ENCODE measurements at places on chromosomes 2 and 18. TPM values are rescaled to one million over a fixed set of nuclear protein-coding genes. Genes with fewer than 3 reads are reported as not detected.

The UPP2 gene
- total RNA-seq, result not detected

GRCh38 chr18:79458131-79458838, 62.6 kb downstream of the NFATC1 start:
- peak; percentile 62 for DNase-seq

DNA sequence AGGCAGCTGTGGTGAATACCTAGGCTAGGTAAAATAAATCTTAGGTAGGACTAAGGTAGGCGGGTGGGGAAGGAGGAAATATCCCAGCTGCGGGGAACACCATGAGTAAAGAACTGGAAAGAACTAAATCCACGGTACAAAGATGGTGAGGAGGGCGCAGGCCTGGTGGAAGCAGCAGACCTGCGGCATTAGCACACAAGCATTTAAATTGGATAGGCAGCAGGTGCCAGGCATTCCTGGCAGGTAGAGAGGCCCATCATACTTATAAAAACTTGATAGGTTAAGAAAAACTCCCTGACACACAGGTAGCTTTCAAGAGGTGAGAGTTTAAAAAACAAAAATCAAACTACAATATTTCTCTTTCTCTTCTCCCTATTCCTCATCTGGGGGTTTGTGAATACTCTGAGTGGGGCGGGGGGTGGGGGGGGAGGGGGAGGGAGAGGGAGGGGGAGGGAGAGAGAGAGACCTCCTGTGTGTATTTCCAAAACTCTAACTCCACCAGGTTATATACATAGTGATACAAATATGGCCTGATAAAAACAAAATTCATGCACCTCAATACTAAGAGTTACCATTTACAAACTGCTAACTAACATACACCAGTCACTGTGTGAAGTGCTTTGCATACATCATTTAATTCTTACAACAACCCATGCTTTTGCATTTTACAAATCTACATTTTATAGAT, 13.5 kb downstream of the AAK1 start:
- DNase-seq, result no peak

DNA sequence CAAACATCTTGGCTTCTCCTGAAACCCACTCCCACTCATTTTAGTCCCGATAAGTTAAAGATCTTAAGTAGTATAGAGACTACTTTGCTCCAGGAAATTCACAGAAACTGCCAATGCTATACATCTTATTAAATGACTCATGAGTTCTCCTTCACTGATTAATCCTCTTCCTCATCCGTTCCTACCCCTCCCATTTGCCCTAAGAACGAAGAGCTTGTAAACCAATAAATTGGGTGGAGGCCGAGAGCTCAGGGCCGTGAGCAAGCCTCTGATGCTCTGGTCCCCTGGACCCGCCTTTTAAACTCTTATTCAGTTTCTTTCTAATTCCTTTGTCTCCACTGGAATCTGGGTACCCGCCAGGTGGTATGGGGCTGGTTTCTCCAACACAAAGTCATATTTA, 68.6 kb downstream of the METTL8 start:
- no peak for DNase-seq

DNA sequence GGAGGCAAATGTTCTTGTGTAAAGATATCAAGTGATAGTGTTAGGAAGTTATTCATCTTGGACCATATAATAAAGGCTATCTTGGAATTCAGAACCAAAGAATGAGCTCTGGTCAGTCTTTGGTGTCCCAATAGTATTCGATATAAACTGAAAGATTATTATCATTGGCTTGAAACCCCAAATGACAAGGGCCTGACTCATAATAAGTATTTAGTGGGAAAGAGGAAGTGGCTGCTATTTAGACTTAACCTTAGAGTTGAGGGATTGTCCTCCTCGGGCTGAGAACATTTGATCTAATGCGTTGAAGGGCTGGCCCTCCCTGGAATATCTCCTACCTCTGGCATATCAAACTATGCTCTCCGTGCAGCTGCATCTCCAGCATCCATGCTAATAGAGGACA, 67.5 kb downstream of the CDH20 start:
- DNase-seq, result peak; percentile 66

DNA sequence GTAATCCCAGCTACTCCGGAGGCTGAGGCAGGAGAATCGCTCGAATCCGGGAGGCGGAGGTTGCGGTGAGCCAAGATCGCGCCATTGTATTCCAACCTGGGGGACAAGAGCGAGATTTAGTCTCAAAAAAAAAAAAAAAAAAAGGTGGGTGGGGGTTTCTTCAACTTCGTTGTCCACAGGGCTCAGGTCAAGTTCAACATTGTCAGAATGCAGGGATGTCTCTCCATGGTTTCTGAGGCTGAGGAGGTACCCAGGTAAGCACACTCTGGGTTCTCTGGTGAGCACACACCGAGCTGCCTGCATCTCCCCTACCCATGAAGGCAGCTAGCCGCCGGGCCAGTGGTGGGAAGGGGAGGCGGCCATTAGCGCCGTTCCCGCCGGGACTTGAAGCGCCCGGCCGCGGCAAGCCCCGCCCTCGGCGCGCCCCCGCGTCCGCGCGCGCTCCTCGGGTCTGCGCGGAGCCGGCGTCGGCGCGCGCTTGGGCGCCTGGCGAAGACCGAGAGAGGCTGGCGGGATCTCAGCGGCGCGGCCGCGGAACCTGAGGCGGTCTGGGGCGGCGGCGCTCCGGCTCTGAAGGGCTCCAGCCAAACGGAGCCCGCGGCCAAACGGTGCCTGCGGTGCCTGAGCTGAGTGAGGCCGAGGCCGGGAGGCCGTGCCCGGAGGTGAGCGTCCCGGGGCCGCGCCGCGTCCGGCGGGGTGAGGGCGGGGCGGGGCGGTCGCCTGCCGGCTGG, at the start of gene UBXN2A:
Gene UBXN2A (plus strand): TSS at position 477 of the 731 bp plus-strand sequence. CDS start 17,852 bp downstream, outside the sequence.
- DNase-seq, result peak; percentile 75

GRCh38 chr18:44036501-44036900, 644.2 kb upstream of the SETBP1 start:
- no peak for DNase-seq

The PRADC1 gene
- total RNA-seq, result 78.2 TPM

GRCh38 chr2:227545990-227546389, 52.7 kb upstream of the SCYGR2 start:
- no peak for DNase-seq

DNA sequence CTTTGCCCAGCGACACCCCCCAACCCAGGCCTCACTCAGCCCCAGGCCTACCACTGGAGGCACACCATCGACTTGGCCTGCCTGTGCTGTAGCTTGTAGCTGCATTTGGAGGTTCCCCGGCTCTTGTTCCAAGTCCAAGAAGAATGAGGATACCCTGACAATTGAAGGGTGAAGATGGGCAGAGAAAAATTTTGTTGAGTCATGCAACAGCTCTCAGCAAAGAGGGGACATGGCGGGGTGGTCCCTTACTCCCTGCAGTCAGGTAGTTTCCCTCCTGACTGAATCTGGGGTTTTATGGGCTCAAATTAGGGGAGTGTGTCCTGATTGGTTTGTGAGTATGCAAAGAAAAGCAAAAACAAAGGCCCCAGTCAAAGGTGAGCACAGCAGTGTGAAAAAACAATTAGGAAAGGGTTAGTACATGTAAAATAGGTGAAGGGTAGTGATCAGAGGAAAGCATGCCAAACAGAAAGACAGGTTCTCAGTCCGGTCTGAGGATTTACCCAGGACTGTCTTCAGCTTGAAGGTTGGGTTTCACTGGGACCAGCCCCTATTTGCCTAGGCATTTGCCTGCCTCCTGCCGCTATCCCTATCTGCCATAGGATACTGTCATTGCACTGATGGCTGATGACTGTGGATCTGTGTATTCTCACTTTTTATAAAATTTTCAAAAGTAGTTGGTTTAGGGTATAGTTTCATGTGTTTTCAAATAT, 316.4 kb upstream of the RND3 start:
- no peak for DNase-seq

GRCh38 chr2:138421315-138421970, 80.1 kb upstream of the SPOPL start:
- peak; percentile 64 for DNase-seq

DNA sequence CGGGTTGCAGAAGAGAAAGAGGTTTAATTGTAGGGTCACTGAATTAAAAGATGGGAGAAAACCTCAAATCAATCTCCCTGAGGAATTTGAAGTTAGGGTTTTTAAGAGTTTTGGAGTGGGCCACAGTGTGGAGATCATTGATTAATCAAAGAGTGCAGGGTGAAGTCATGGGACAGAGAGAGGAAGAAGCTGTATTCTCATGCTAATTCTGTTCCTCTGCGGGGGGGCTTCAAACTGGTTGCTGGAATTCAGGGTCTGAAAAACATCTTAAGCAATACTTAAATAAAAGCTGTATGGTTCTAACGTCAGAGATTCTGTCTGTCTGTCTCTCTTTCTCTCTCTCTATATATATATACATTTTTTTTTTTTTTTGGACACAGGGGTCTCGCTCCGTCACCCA, 169.8 kb upstream of the SPATS2L start:
- DNase-seq, result no peak

The DLGAP1 gene
- total RNA-seq, result 0.06 TPM

- peak; percentile 81 for DNase-seq
These were observed 968 bp upstream of the RALBP1 start for GRCh38 chr18:9474108-9474982.

DNA sequence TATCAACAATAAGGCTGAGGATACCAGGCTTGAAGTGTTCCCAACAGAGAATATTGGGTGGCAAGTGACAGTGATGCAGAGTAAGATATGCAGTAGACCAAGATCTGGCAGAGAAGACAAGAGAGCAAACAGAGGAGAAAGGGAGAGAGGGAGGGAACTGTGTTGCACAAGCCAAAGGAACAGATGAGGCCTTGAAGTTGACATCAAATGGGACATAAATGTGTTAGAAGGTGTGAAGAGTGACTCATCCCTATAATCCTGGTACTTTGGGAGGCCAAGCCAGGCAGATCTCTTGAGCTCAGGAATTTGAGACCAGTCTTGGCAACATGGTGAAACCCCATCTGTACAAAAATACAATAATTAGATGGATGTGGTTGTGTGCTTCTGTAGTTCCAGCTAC, 342.9 kb downstream of the PARD3B start:
- DNase-seq, result peak; percentile 23

GRCh38 chr18:64993695-64994094, 757.1 kb upstream of the CDH7 start:
- no peak for DNase-seq

- DNase-seq, result peak; percentile 100
These were observed 102.3 kb upstream of the SMAD7 start for GRCh38 chr18:49052891-49053644.

GRCh38 chr2:111670776-111671175, 213.2 kb downstream of the ANAPC1 start:
- DNase-seq, result no peak

DNA sequence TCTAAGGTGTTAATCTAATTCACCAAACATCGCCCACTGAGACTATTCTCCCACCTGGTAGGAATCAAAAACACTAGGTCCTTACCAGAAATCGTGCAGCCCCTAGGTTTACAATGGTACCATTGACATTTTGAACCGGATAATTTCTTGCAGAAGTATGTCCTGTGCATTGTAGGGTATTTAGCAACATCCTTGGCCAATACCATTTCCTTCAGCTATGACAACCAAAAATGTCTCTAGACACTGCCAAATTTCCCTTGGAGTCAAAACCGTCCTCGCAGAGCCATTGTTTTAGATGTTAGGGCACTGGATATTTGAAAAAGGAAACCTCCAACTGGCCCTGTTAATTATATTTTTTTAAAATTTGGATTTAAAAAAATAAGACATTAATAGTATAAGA, 3.8 kb downstream of the VPS54 start:
- DNase-seq, result no peak

- no peak for DNase-seq
These were observed 46.3 kb downstream of the CABLES1 start for GRCh38 chr18:23181547-23181946.

GRCh38 chr18:14776801-14777200, 28.8 kb downstream of the ANKRD30B start:
- peak; percentile 36 for DNase-seq

The MRO gene
- total RNA-seq, result not detected

The DYNAP gene
- not detected for total RNA-seq

The CGREF1 gene
- total RNA-seq, result 0.69 TPM

- DNase-seq, result no peak
These were observed 510.9 kb downstream of the PARD3B start for GRCh38 chr2:205056151-205056561.

DNA sequence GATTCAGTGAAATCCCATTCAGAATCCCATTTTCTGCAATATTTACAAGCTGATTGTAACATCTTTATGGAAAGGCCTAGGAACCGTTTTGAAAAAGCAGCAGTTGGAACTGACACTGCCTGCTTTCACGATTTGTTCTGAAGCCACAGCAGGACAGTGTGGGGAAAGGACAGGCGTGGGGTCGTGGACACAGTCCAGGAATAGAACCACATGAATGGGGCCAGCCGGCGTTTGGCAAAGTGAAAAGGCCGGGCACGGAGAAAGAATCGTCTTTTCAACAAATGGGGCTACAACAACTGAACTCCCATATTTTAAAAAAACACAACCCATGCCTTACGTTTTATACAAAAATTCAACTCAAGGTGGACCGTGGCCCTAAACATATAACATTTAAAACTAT, 69.8 kb downstream of the SLC66A2 start:
- no peak for DNase-seq

The PLB1 gene
- total RNA-seq, result 1.5 TPM

DNA sequence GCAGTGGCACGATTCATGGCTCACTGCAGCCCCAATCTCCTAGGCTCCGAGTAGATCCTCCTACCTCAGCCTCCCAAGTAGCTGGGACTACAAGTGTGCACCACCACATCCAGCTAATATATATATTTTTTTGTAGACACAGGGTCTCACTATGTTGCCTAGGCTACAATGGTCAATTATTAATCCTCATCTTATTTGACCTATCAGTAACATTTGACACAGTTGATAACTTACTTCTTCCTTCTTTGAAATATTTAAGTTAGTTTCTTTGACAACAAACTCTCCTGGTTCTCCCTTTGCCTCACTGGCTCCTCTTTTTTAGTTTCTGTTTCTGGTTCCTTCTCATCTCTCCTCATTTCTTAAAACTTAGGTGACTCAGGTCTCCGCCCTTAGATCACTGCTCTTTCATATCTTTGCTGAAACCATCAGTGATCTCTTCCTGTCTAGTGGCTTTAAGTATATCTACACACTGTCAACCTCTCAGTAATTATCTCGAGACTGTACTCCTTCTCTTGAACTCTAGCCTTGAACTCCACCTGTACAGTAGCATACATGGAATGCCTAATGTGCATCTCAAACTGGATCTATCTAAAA, 11.5 kb downstream of the PGAP1 start:
- DNase-seq, result no peak

- peak; percentile 56 for DNase-seq
These were observed 159.2 kb downstream of the GALNT3 start for GRCh38 chr2:165634855-165635254.

DNA sequence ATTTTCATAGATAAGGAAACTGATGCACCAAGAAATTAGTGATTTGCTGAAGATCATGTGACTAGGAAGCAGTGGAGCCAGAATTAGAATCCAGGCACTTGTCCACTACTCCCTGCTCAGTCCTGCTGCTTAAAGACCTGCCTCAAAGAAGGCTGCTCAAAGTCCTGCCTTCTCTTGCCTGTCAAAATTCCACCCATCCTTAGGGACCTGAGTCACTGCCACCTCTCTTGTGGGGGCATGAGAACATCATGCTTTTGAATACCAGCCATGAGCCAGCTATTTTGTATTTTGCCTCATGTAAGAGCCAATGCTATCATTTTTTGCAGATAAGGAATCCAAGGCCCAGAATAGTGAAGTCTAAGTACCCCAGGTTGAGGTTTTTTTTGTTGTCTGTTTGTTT, 47.1 kb downstream of the DDX1 start:
- peak; percentile 60 for DNase-seq
